ENCODE measurements at places on chromosomes 5 and 9.

DNA sequence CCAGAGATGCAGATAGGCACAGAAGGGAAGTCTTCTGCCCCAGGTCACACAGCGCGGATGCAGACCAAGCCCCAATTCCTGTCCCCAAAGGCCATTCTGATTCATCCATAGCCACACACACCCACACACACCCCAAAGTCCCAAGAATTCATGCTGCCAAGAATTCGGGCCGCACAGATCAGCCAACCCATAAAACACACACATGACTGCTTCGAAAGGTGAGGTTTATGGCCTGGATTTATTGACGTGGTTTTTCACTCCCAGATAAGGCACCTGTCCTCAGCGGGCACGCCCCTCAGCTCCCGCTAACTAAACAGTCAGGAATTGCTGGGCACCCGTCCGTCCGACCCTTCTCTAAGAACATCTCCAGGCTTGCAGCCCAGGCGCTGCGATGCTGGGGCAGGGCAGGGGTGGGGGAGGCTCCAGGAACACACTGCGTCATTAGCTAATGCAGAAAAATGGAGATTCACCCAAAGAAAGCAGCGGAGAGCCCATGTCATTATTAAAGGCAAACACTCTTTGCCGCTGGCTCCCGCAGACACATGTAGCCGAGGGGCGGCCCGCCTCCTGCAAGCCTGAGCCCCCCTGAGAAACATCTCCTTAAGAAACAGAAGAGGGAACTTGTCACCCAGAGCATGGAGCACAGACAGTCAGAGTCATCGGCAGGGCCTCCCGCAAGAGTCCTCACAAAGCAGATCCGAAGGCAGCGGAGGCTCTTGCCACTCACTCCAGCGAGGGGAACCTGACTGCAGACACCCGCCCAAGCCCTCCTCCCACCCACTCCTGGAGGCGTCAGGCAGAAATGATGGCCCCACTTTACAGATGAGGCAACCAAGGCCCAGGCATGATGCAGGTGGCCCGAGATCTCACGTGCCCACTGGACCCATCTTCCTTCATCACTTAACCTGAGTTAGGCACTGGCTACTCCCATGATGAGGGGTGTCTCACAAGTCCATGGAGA, 19.9 kb downstream of the VAV2 start:
- DNase-seq = no peak

GRCh38 chr5:141867139-141867538, 11.1 kb downstream of the PCDH1 start:
- no peak for DNase-seq

DNA sequence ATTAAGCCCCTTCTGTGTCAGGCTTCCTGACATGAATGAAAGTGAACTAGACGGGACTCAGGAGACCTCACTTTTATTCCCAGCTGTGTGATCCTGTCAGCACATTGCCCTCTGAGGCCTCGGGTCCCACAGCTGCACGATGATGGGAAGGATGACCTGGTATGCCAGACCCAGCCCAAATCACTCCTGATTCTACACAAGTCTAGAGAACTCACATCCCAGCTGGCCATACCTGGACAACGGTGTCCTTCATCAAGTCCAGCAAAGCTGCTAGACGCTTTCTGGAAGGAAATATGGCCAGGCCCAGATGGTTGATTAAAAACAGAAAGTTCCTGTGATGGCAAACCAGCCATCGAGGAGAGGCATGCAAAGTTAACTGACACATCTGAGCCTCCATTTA, 118.0 kb upstream of the FSTL4 start:
- no peak for DNase-seq

GRCh38 chr5:161549106-161549505, 2.6 kb upstream of the GABRB2 start:
- DNase-seq = no peak

DNA sequence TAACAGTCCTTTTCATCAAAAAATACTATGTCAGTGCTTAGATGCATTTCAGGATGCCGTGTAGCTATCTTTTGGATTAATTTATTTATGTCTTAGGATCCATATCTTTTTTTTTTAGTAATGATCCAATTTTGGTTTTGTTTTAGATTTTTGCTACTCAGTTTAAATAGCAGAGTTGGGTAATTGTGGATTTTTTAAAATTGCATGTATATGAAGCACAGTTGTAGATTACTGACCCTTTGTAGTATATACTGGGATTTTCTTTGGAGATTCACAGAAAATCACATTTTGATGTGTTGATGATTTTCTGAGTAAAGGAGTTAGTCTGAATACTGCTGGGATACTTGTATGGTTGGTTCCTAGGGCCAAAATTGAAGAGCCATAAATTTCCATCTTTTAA, 111.8 kb downstream of the NIPBL start:
- peak; percentile 66 for DNase-seq

DNA sequence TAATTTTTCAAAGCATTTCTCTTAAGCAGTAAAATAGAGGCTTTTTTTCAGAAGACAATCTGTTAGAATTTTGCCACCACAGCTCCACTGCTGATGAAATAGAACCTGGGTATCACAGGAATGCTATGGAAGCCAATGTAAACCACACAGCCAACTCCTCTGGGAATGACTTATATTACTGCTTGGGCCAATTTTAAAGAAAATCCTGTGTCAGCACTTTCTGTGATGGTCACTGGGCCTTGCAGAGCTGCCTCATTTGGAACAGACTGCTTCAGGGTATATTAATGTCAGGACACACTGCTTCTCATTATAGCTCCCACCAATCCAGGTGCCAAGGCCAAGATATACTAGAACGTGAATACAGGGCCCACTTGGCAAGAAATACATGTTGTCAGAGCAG, 144.1 kb upstream of the ACTBL2 start:
- DNase-seq = no peak

- no peak for DNase-seq
These were observed 117.9 kb upstream of the CDH18 start for GRCh38 chr5:20105915-20106314.

- DNase-seq = no peak
These were observed 718.2 kb downstream of the SEMA5A start for GRCh38 chr5:8827696-8828095.

GRCh38 chr5:90700299-90700698, 141.7 kb downstream of the ADGRV1 start:
- DNase-seq = no peak

DNA sequence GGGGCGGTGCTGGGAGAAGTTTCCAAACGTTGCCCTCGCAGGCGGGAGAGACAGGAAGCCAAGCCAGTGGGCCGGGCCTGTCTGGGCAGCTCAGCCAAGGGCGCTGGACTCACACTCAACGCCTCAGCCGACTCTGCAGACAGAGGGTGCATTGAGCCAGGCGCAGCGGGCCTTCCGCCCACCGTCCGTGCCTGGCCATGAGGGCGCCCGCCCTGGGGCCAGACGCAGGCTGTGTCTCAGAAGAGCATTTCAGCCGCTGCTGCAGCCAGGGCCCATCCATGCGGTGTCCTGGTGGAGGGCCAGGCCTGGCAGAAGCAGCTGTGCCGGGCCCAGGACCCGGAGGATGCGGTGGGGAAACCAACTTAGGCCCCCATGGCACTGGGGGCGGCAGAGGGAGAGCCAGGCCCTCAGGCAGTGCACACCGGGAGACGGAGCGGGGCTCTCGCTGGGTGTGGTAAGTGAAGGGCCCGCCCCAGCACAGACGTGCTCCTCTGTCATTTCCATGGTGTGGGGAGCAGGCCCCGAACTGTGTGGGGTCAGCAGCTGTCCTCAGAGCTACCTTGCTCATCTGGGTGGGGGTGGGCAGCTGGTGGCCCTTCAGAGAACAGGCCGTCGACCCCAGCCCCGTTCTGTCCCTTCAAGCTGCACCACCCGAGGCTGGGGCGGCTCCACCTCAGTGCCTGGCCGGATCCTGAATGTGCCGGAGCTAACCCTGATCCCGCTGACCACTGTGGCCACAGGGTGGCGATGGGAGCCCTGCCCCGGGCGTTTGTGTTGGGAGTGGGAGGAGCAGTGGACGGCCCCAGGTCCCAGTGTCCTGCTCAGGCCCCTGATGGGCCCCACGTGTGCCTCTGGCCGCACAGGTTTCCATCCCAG, 18.0 kb downstream of the DNLZ start:
- no peak for DNase-seq

DNA sequence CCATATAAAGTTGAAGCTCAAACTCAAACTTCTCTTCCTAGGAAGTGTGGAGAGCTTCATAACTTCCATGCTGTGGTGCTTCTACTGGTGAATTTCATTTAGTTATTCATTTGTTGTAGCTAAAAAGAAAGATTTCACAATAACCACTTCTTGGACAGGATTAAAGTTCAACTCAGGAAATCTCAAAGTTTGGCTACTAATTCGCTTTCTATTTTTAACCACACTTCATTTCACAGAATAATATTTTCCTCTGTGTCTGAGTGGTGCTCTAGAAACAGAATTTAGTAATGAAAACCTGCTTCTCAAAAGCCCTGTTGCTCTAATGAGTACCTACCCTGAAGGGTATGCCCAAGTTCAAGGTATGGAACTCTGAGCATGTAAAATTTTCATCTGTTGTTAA, 73.9 kb downstream of the ACTBL2 start:
- no peak for DNase-seq

GRCh38 chr9:134213881-134214341, 49.5 kb upstream of the RNU6ATAC start:
- no peak for DNase-seq

GRCh38 chr5:79849486-79850315, 141.4 kb downstream of the MTX3 start:
- no peak for DNase-seq

DNA sequence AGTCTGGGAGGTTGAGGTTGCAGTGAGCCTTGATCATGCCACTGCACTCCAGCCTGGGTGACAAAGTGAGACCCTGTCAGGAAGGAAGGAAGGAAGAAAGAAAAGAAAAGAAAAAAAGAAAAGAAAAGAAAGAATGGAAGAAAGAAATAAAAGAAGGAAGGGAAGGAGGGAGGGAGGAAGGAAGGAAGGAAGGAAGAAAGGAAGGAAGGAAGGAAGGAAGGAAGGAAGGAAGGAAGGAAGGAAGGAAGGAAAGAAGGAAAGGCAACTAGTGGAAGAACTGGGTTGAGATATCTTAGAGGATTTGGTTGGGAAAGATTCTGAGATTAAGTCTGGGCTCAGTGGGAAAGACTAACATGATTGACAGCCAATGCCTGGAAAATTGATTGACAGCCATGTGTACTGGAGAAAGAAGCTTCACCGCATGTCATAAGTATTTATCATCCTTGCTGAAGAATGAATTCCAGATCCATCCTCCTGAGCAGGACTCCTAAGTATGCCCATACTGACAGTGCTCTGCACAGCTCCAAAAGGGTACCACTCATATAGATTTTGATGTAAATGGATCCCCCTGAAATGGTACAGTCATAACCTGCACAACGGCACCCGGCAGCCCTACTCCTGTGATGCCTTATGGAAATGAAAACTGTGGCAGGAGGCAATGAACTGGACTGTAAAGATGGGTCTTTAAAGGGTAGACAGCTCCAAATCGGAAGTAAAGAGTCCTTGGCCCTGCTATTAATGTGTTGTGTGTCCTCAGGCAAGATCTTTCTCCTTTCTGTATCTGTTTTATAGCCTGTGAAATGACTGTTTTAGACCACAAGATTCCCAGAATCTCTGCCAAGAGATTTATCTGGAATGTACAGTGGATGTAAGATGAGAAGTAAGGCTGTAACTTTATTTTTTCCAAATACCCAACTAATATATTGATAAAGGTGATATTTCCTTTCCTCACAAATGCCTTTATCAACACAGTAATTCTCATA, 16.9 kb upstream of the ADRA1B start:
- no peak for DNase-seq

- no peak for DNase-seq
These were observed 5.8 kb downstream of the PAEP start for GRCh38 chr9:135567311-135567710.

DNA sequence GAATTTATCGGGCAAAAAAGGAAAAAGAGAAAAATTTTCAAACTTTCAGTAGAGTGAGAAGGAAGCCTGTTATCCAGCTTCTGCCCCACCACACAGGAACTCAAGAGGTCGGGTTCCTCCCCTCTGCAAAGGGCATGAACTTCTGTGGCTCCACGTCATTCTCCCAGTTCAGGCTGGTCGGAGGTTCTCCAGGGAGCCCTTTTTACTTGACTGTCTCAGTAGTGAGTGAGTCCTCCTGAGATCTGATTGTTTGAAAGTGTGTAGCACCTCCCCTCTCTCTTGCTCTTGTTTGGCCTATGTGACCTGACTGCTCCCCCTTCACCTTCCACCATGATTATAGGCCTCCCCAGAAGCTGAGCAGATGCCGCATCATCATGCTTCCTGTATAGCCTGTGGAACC, 9.7 kb downstream of the SPINK1 start:
- DNase-seq = no peak

Measured in inflammatory macrophage treated with lipopolysaccharide for 1 hour (primary cell).